Upper lobe of left lung (tissue), 6 donors: ENCODE measurements at places on chromosomes 7 and 10. TPM values are rescaled to one million over a fixed set of nuclear protein-coding genes. Genes with fewer than 3 reads are reported as not detected.

DNA sequence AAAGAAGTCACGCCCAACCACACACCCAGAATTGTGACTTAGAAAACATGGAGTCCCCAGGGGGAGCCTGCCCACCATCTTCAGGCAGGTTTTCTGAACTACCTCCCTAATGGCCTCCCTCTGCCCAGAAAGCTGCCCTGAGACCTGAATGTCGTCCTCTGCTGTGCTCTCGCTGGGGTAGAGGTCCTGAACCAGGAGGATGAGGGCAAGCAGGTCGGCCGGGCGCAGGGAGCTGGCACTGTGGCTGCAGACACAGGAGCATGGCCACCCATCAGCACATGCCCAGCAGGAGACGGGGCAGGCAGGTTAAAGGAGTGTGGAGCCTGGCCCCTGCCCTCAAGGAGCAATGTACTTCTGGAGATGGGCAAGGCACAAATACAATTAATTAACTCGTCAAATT is 15.4 kb upstream of the PYROXD2 start:
- no peak for DNase-seq

DNA sequence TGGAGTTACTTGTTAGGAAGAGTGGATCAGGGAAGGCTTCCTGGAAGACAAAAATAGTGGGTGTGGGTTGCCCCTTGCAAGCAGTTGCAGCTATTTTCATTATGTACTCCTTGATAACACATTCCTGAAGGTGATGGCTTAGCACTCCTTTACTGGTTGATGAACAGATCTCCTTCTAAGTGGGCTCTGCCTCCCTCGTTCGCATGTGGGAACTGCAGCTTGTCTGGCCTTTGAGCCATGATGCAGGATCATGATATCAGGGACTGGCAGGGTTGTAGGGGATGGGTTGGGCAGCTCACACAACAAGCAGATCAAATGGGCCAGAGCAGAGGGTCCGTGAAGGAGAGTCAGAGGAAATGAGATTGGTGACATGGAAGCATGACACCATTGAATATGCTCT is 28.8 kb upstream of the LRRC4 start:
- DNase-seq: no peak

The SEC24C gene
- total RNA-seq: 74.2 TPM

DNA sequence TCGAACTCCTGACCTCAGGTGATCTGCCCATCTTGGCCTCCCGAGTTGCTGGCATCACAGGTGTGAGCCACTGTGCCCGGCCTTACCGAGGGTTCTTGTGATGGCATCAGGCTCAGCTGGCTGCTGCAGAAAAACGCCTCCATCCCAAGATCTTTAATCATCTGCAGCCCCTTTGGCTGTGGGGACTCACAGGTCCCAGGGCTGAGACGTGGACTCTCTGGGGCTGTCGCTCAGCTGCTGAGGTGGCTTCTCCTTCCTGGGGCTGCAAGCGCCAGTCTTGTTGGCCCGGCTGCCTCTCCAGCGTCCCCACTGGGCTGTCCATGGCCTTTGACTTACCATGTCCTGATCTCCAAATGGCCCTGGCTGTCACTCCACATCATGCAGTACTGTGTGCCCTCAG is 20.0 kb downstream of the AMZ1 start:
- DNase-seq: no peak

- DNase-seq: no peak
Measured at GRCh38 chr7:34133983-34134782, 228.8 kb downstream of the BMPER start.

GRCh38 chr7:64908358-64908757 is 5.3 kb downstream of the ZNF273 start:
- no peak for DNase-seq

DNA sequence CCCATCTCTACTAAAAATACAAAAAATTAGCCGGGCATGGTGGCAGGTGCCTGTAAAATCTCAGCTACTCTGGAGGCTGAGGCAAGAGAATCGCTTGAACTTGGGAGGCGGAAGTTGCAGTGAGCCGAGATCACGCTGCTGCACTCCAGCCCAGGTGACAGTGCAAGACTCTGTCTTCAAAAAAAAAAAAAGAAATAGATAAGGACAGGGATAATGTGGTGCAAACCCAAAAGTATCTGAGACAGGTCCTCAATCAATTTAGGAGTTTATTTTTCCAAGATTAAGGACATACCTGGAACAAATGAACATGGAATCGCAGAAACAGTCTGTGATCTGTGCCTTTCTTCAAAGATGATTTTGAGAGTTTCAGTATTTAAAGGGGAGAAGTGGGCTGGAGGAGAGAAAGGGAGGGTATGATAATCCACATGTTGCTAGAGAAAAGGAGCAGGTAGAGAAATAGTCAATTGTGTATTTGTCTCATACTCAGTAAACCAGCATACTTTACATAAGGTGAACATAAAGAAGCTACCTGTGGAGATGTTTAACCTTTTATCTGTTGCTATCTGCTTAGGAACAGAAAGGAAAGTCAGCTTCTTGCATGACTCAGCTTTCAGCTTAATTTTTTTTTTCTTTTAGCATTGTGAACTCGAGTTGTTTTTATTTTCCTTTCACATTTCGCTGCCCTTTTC is 4.9 kb upstream of the MTPN start:
- no peak for DNase-seq

DNA sequence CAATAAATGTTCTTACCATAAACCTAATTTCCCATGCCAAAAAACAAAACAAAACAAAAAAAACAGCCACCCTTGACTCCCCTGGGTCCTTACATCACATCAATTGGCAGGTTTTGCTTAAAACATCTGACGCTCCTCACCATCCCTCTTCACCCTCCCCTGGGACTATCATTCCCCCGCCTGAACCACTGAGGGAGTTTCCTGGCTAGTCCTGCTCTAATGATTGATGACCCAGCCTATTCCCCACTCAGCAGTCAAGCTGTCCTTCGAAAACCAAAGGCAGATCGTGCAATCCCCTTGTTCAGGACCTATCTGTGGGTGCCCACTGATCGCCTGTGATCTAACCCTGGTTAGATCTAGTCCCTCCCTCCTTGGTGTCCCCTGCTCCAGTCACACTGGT is 11.2 kb upstream of the FRMPD2 start:
- no peak for DNase-seq

The MICU1 gene
- 62.9 TPM for total RNA-seq

The CACNB2 gene
- total RNA-seq: 1.4 TPM

The PANK1 gene
- 22.9 TPM for total RNA-seq

GRCh38 chr10:69045441-69046300 is 42.2 kb upstream of the SRGN start:
- no peak for DNase-seq

DNA sequence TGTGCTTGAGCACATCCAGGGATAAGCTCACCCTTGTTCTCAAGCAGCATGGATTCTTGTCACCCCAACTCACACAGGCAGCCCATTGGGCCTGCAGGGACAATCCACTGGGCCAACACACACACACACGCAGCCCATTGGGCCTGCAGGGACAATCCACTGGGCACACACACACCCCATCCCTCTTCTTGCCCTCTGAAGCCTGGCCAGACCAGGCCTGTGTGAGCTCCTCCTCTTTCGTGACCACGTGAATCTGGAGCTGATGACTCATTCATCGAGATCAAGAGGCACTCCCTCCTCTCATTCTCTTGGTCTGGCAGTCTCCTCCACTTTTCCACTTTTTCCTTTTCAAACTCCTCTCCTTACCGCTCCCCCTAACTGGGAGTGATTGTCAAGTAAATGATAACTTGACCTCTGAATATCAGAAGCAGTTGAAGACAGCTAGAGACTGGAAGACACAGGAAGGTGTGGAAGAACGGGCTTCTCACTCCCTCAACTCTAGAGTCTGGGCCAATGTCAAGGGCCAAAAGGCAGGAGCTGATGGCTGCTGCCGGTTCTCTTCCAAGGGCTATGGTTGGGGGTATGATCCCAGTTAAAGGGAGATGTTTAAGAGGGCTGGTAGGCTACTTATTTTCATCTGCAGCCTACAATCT is 89.7 kb downstream of the HIPK2 start:
- no peak for DNase-seq

The CCL26 gene
- total RNA-seq: not detected

GRCh38 chr7:932651-932975 is 21.9 kb downstream of the ADAP1 start:
- DNase-seq: no peak

DNA sequence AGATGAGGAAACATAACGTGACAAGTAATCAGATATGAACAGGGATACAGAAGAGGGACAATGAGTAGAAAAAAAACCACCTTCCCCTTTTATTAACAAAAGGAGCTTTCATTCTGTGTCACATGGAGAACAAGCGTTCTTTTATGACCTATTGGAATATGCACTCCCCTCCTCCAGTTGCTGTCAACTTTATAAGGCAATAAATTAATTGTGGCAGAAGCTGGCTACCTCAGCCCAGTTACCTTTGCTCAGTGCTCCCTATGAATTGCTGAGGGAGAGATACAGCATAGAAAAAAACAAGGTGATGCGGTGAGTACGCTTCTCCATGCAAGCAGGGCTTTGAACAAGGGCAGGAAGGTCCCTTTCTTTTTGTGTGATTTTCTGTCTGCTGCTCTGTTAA is at the start of gene MGAM2:
Gene MGAM2, plus strand, starts transcription at position 220 of the 400 bp plus-strand sequence. CDS start 5,156 bp downstream, outside the sequence.
- DNase-seq: no peak

DNA sequence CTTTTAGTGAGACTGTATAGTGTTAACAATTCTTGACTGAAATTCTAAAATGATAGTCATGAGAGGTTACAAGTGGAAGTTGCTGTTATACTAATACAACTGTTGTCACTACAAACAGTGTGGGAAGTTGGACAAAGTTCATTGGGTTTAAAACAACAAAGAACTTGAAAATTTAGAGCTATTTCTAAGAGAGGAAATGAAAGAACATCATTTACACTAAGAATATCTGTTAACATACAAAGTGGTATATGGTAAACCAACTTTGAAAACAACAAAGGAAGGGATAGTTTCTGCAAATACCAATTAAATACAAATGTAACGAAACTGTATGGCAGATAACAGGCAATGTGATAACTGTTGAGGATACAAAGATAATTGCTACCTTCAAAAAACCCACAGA is 11.6 kb downstream of the MTPN start:
- no peak for DNase-seq

GRCh38 chr10:75013007-75013406 is 98.4 kb upstream of the SAMD8 start:
- no peak for DNase-seq

The RASSF4 gene
- total RNA-seq: 68.4 TPM

The TBX20 gene
- total RNA-seq: not detected
